Breast epithelium (tissue), 4 donors: ENCODE measurements at places on chromosomes 3 and 15. TPM values are rescaled to one million over a fixed set of nuclear protein-coding genes. Genes with fewer than 3 reads are reported as not detected.
A peak's percentile ranks its signal among the peaks of the same experiment; 100 is the strongest.

DNA sequence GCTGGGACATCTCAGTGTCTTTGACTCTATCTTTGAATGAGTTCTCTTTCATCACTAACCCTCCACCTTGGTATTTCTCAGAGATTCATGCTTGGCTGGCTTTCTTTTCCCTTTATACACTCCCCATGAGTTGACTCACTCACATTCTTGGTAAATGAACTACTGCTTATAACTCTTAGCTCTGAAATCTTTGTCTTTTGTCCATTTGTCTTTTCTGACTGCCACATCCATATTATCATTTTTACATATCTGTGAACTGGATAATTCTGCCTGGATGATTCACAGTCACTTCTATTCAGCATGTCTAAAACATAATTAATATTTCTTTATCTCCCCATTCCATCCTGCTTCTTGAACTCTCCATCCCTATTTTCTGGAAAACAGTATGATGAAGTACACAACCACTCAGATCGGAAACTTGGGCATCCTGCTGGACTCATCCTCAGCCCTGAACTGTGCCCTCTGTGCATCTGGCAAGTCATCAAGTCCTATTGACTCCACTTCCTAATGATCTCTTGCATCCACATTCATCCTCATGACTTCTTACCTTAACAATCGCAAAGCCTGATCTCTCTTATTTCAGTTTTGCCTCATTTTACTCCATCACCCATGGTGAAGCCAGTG, 66.9 kb downstream of the KCNAB1 start:
- no peaks in the 10 kb centered on the region for H3K36me3 ChIP-seq
- no peaks in the 10 kb centered on the region for H3K27me3 ChIP-seq

DNA sequence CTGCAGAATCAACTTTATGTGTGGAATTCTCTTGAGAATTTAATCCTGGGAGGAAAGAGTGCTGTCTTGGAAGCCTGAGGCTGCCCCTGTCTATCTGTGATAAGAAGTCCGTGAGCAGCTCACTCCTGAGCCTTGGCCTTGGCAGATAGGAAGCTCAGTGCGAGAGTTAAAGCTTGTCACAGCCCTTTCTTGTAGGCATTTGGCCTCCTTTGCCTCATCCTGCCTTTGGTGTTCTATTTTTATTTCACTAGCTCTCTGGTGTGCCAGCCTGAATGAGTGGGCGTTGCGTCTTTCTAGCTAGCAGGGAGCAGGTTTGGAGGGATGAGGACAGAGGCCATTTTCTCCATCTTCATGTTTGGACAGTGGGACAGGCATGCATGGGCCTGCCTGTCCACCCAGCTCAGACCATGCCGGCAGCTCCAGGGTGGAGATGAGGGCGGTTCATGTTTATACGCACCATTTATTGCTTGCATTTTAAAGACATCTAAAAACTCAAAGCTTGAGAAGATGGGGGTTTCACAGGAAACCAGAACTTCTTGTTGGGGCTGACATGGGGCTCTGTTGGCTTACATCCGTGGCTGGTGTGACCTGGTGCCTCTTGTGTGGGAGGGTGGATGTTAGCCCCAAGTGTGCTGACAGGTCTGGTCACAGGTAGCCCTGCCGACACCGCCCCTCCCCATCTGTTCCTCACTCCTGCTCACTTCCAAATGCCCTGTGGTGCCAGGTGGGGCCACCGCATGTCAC, 29.8 kb downstream of the IRAK2 start:
- H3K4me3 ChIP-seq: no peak overlapping the region
- no peaks in the 10 kb centered on the region for H3K36me3 ChIP-seq
- peak overlapping the region; percentile 85 for H3K27ac ChIP-seq
- no peaks in the 10 kb centered on the region for H3K27me3 ChIP-seq

DNA sequence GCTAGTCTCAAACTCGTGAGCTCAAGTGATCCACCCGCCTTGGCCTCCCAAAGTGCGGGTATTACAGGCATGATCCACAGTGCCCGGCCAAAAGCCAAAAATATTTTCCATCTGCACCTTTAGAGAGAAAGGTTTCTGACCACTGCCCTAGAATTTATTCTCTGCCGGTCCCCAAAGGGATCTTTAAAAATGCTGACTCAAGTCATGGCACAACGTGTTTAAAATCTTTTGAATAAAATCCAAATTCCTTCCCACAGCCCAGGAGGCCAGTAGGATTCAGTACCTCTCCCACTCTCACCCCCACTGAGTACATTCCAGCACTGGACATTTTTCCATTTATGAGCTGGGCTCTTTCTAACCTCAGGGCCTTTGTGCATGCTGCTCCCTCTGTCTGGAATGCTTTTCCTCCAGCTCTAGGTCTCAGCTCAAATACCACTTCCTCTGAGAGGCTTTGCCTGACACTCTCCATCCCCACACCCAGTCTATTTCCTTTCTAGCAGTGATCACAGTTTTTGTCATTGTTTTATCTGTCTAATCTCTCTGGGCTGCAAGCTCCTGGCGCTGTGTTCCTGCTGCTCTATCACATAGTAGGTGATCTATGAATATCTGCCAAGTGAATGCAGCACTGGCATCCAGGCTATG, 502.9 kb downstream of the SHQ1 start:
- H3K27me3 ChIP-seq: no peaks in the 10 kb centered on the region
- peaks cover 5% of the 10 kb centered on the region for H3K4me1 ChIP-seq
- no peak overlapping the region for H3K4me3 ChIP-seq
- no peaks in the 10 kb centered on the region for H3K36me3 ChIP-seq
- H3K27ac ChIP-seq: no peak overlapping the region

DNA sequence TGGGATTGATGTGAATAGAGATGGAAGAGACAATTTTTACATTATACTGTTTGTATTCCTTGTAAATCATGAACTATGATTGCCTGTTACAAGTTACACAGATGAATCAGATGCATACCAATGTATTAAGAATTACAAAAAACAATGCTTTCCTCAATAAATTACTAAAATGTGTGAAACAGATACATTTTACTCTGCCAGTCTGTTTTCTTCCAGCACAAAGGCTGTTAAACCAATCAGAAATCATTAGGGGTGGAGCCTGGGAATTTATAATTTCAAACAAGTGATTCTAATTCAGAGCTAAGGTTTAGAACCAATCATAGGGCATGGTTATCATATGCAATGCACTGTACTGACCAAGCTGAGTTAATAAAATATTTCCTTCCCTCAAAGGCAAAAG, 21.8 kb upstream of the ANKRD28 start:
- H3K4me3 ChIP-seq: no peak overlapping the region
- H3K36me3 ChIP-seq: no peaks in the 10 kb centered on the region
- H3K27ac ChIP-seq: no peak overlapping the region

DNA sequence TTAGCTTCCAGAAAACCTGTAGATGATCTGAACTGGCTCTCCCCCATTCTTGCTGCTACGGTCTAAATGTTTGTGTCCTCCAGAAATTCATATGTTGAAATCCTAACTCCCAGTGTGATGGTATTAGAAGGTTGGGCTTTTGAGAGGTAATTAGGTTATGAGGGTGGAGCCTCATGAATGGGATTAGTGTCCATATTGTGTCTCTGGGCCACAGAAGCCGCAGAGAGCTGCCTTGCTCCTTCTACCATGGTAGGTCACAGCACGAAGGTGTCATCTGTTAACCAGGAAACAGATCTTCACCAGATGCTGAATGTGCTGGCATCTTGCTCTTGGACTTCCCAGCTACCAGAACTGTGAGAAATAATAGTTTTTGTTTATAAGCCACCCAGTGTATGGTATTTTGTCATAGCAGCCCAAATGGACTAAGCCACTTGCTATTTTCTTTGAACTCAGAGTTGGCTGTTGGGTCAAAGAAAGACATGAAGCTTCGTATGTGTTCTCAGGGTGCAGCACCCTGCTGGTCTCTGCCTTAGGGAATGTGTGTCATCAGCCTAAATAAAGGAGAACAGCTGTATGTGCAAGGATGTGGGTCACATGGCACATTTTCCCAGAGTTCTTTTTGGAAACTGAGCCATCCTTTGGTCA, 317.5 kb upstream of the SLCO3A1 start:
- no peak for DNase-seq
- H3K4me1 ChIP-seq: no peaks in the 10 kb centered on the region
- H3K27me3 ChIP-seq: no peaks in the 10 kb centered on the region
- H3K4me3 ChIP-seq: no peak overlapping the region

DNA sequence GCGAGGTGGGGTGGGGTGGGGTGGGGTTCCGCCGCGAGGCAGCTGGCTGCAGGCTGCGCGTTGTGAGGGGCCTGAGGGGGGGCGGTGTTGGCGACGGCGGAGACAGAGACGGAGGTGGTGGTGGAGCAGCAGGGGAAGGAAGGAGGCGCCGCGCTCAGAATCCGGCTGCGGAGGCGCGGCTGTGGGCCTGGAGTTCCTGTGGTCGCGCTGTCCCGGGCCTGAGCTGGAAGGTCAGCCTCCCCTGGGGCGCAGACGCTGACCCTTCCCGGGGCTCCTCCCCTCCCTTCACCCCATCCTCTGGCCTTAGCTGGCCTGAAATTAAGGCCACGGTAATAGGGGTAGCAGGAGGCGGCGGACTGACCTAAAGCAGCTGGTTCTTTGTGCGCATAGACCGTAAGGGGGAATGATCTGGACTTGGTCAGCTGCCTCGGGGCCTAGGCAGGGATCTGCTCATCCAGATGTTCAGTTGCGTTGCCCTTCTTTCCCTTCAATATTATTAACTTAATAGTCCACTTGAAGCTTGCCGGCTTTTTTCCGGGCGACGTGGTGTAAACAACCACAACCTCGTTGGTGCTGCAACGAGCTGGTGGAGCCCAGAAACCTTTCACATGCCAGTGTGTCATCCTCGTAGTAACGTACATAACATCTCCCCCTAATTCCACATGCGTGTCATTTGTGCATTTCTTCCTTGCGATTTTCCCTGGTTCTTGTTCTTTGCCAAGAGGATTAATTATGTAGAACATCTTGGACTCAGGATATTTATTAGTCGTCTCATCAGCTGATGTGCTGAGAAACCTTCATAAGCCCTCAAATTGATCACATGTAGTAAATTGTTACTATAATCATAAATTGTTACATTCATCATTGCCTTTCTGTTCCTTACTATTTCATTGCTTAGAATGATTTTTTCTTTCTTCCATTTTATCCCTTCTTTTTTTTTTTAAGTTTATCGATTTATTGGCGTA, 626 bp downstream of the SEC62 start:
- peak overlapping the region; percentile 96 for H3K4me3 ChIP-seq
- peak overlapping the region; percentile 94 for H3K27ac ChIP-seq
- H3K4me1 ChIP-seq: no peaks in the 10 kb centered on the region
- H3K27me3 ChIP-seq: no peaks in the 10 kb centered on the region
- no peaks in the 10 kb centered on the region for H3K36me3 ChIP-seq

- H3K36me3 ChIP-seq: no peaks in the 10 kb centered on the region
- no peak for DNase-seq
- H3K27me3 ChIP-seq: no peaks in the 10 kb centered on the region
- H3K27ac ChIP-seq: no peak overlapping the region
These were observed 58.8 kb downstream of the ASB7 start for GRCh38 chr15:100661156-100661555.

- H3K4me1 ChIP-seq: no peaks in the 10 kb centered on the region
- no peak for DNase-seq
- H3K27ac ChIP-seq: no peak overlapping the region
- no peak overlapping the region for H3K4me3 ChIP-seq
These were observed 19.5 kb downstream of the XYLB start for GRCh38 chr3:38366082-38366481.

- no peaks in the 10 kb centered on the region for H3K36me3 ChIP-seq
- no peaks in the 10 kb centered on the region for H3K27me3 ChIP-seq
- no peak overlapping the region for H3K27ac ChIP-seq
- H3K4me1 ChIP-seq: no peaks in the 10 kb centered on the region
- H3K4me3 ChIP-seq: no peak overlapping the region
- no peak for DNase-seq
These were observed 107.8 kb downstream of the ADAM10 start for GRCh38 chr15:58641660-58642059.

GRCh38 chr3:108181172-108181571, 41.1 kb downstream of the IFT57 start:
- no peaks in the 10 kb centered on the region for H3K4me1 ChIP-seq
- no peak overlapping the region for H3K4me3 ChIP-seq
- no peaks in the 10 kb centered on the region for H3K36me3 ChIP-seq
- no peak overlapping the region for H3K27ac ChIP-seq

- no peak overlapping the region for H3K4me3 ChIP-seq
- H3K27me3 ChIP-seq: no peaks in the 10 kb centered on the region
- no peaks in the 10 kb centered on the region for H3K36me3 ChIP-seq
- H3K27ac ChIP-seq: no peak overlapping the region
These were observed 471.8 kb downstream of the MFSD1 start for GRCh38 chr3:159273608-159274007.

DNA sequence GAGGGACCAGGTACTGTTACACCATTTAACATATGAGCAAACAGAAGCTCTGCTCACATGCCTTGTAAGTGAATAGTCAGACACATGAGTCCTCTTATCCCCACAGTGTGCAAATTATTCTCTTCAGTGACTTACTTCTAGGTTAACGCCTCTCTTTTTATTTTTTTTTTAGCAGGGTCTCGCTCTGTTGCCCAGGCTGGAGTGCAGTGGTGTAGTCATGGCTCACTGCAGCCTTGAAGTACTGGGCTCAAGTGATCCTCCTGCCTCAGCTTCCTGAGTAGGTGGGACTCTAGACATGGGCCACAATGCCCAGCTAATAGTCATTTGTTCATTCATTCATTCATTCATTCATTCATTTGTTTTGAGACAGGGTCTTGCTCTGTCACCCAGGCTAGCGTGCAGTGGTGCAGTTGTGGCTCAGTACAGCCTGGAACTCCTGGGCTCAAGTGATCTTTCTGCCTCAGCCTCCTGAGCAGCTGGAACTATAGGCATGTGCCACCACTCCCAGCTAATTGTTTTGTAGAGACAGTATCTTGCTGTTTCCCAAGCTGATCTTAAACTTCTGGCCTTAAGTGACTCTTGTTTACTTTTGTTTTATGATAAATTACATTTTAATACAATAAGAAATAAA, 94.7 kb downstream of the LRRC28 start:
- H3K27me3 ChIP-seq: no peaks in the 10 kb centered on the region
- no peak overlapping the region for H3K27ac ChIP-seq
- no peak for DNase-seq
- no peaks in the 10 kb centered on the region for H3K4me1 ChIP-seq

The HIGD2B gene
- not detected for total RNA-seq

The WDR76 gene
- total RNA-seq: 4.5 TPM
